KG1 (cell line): ENCODE measurements at places on chromosomes 4 and X.

DNA sequence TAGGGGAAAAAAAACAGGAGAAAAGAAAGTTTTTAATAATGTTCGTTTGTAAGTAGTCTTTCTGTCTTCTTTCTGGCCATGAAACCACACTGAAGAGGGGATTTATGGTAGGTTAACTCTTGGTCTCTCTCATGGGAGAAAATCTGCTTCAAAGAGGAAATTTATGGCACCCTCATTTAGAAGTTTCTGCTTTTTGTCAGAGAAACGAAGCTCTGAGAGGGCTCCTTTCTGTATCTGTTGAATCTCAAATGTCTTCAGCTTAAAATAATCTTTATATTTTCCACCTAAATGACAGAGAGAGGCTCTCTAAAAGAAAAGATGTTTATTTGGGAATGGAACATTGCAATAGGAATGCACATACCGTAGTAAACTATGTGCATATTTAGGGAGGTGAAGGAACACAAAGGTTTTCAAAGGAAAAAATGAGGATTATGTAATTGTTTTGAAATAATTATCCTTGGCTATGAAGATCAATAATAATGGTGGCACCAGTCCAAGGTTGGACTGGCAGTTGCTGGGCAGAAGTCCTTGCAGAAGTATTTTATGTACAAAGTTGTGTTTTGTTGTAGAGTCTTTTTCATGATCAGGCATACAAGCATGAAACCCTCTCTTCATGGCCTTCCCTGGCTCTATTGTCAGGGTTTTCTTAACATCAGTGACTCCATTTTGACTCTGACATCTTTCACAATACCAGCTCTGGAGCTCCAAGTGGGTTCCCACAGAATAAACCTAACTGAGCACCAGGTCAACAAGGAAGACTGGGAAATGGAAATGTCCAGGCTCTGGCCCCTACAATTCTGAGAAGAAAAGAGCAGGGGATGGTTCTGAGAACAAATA, 53.0 kb upstream of the HPSE start:
- DNase-seq: no peak

DNA sequence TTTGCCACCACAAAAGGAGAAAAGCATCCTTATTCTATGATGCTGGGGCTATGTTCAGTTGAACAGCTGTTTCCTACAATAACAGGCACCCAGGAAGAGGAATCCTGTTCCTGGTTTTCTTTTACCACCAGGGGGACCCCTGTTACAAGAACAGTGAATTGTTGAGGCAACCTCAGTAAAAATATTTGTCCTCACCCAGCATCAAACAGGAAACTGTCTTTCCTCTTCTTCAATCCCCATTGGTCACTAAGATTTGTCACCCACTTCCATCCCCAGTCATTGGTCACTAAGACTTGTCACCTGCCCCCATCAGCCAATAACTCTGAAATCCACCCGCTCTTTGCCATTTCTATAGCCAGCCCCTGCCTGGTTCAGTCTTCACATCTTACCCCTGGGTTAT, 143.5 kb upstream of the GALNT7 start:
- no peak for DNase-seq

GRCh38 chrX:53374222-53374820, 48.1 kb downstream of the SMC1A start:
- DNase-seq: no peak

DNA sequence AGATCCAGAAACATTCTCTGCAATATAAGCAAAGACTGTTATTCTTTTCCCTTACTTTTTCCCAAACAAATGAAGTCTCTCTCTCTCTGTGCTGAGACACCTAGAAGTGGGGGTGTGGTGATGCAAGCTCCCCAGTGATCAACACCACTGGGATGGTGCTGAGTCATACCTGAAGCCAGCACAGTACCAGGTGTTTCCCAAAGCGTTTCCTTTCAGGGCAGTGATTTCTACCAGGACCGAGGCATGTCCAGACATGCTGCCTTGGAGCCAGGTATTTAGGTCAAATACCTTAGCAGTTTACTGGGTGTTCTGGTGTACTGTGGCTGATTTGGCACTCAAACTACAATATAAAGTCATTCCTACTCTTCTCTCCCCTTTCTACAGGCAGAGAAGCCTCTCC, 726.5 kb downstream of the FAM133A start:
- DNase-seq: no peak

- DNase-seq: no peak
Measured at GRCh38 chrX:150007356-150007755, 69.1 kb upstream of the EOLA2 start.

DNA sequence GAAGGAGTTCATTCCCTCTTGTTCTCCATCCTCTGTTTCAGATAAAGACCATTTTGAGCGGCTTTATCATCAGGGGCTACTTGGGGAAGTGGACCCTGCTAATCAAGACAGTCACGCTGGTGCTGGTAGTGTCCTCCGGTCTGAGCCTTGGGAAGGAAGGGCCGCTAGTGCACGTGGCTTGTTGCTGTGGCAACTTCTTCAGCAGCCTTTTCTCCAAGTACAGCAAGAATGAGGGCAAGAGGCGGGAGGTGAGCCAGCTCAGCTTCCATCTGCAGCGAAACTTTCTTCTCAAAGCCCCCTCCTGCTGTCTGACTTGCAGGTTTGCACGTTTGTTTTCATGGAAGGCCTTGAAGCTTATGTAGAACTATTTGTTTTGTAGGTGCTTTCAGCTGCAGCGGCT, 49.5 kb downstream of the CLCN4 start:
- no peak for DNase-seq
